ENCODE measurements at places on chromosomes 2 and 18. TPM values are rescaled to one million over a fixed set of nuclear protein-coding genes. Genes with fewer than 3 reads are reported as not detected.

Gene GPC1
- 5.8 TPM for total RNA-seq

Gene KCNF1
- total RNA-seq = not detected

Gene NPHP1
- total RNA-seq = 2.6 TPM

Gene KCNG2
- total RNA-seq = not detected

Gene PROC
- total RNA-seq = not detected

Gene FBXO48
- 0.83 TPM for total RNA-seq

Gene DSC1
- not detected for total RNA-seq

Gene TUBA4A
- total RNA-seq = not detected

Gene FKBP1B
- 11.7 TPM for total RNA-seq

All from SK-MEL-5 (cell line).